Uterus (tissue), 4 donors: ENCODE measurements at places on chromosomes 5 and 9. TPM values are rescaled to one million over a fixed set of nuclear protein-coding genes. Genes with fewer than 3 reads are reported as not detected.

- no peak for DNase-seq
Observed at GRCh38 chr9:129501771-129502319, 119.1 kb downstream of the C9orf50 start.

PPP2R2B gene
- not detected for total RNA-seq

PCDHGA11 gene
- total RNA-seq: 12.8 TPM

GRCh38 chr5:138054847-138055558, 22.1 kb upstream of the FAM13B start:
- DNase-seq: no peak

C5orf34 gene
- total RNA-seq: 1.6 TPM
